ENCODE measurements at places on chromosomes 6 and 20.

GRCh38 chr6:48111143-48111506 lies at the start of gene PTCHD4:
TSS of gene PTCHD4 (minus strand) at chr6:48111197. CDS start at chr6:48068957, 42,240 bp downstream.
- no peak for DNase-seq

DNA sequence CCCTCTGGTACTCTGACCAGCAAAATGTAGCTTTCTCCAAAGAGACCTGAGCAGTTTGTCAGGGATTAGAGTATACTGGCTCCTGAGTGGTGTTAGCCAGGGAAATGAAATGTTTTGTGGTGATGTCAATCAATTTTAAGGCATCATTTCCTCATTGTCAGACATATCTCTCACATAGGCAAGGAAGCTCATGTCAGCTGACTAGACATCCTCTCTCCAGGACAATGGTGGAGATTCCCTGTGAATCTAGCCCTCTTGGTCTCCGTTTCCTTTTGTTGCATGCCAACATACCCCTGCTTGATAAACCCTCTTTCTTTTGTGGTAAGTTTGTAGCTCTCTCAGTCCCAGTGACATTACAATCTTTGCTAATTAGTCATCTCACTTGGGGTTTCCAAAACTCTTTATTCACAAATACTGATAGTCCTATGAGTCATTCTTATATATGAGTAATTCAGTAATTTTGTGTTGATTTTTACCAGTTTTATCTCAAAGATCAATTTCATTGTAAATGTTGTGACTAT lies 135.6 kb upstream of the PTPRK start:
- no peak for DNase-seq

- no peak for DNase-seq
Measured at GRCh38 chr6:46078294-46078693, 51.5 kb upstream of the ENPP4 start.

- no peak for DNase-seq
Measured at GRCh38 chr20:1182106-1182505, 2.7 kb downstream of the TMEM74B start.

GRCh38 chr6:138052783-138053182 lies 54.4 kb downstream of the PERP start:
- DNase-seq: no peak

GRCh38 chr6:20707870-20708269 lies 173.6 kb downstream of the CDKAL1 start:
- DNase-seq: no peak

GRCh38 chr6:148465670-148466069 lies 123.0 kb downstream of the SASH1 start:
- no peak for DNase-seq

DNA sequence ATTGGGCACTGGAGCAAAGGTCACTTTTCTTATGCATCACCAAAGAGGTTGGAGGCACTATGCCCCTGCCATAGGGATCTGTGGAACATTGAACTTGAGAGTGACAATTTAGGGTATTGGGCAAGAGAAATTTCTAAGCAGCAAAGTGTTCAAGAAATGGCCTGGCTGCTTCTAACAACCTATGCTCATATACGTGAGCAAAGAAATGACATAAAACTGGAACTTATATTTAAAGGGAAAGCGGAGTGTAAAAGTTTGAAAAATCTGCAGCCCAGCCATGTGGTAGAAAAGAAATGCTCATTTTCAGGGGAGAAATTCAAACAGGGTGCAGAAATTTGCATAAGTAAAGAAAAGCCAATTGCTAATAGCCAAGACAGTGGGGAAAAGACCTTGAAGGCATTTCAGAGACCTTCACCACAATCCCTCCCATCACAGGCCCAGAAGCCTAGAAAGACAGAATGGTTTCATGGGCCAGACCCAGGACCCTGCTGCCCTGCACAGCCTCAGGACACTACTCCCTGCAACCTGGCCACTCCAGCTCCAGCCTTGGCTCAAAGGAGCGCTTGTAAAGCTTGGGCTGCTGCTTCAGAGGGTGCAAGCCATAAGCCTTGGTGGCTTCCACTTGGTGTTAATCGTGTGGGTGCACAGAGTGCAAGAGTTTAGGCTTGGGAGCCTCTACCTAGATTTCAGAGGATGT lies 24.4 kb downstream of the NCR2 start:
- DNase-seq: no peak

- no peak for DNase-seq
Measured at GRCh38 chr6:50362706-50363105, 313.0 kb upstream of the DEFB112 start.

DNA sequence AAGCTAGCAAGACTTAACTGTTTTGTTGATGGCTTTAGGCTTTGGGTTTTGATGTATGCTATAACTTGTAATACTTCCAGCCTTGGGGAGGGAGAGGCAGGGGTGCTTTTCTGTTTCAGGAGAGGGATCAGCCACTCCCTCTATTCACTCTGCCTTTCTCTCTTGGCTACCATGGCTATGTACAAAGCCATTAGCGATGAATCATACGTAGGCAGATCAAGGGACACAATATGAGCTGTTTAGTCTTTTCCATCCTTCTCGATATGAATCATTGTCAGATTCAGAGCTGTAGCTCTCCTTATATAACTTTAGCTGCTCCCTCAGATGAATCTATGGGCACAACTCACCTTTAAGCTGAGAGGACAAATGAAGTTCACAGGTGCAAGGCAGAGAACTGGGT lies 230.6 kb downstream of the TSHZ2 start:
- DNase-seq: no peak

DNA sequence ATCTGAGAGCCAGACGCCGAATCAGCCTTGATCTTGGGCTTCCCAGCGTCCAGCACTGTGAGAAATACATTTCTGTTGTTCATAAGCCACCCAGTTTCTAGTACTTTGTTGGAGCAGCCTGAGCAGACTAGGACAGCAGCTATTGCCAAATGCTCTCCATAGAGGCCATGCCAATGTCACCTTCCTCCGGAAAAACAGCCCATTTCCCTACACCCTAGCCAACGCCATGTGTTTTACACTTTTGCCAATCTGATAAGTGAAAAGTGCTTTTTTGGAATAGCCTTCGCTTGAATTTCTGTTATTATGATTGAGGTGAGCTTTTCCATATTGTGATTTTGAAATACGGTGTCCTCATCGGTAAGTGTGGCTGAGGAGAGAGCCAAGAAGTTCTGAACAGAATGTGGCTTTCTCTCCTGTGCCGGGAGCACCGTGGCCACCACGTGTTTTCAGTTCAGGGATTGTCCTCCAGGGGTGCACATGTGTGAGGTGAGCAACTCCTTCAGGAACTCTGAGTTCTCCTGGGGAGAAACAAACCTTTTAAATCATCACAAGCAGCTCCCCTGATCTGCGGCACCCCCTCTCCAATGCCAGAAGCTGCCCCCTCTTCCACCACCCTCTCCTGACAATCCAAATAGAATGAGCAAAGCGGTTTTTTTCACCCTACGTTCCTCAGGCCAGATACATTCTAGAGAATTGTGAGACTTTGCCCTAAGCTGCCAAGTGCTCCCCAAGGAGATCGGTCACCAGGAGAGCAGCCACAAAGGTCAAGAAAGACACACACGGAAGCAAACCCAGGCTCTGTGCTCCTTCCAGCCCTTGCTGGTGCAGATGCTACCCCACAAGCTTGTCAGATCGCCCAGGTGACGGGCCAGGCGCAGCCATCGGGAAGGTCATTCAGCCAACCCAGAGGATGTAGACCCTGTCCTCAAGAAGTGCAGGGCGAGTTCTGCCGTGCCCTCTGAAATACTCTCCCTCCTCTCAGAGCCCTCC lies 36.0 kb downstream of the TAF8 start:
- no peak for DNase-seq

DNA sequence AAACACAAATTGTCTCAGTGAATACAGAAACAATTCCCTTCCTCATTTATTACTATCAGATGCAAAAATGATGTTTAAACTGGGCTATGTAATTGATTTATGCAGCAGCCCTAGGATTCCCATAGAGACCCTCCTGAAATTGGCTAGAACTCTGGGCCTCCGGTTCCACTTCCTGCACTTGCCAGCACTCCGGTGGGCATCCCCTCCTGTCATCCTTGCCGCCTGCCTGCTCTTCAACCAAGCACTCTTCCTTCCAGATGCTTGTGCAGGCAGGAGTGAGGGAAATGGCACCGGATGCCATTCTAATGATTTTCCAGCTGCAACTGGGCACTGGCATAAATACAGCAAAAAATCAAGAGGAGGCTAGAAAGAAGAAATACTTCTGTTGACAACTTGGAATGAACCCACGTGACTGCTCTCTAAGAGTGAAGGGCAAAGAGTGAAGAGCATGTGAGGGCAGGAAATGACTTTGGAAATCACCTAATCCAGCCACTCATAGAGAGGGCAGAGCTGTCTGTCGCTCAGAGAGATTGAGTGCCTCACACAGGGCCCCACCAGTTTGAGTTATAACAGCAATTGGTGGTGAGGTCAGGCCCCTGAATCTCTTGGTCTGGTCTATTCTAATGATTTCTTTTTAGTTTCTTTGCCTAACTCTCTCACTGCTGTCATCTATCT lies 3.7 kb upstream of the NEDD9 start:
- DNase-seq: no peak

DNA sequence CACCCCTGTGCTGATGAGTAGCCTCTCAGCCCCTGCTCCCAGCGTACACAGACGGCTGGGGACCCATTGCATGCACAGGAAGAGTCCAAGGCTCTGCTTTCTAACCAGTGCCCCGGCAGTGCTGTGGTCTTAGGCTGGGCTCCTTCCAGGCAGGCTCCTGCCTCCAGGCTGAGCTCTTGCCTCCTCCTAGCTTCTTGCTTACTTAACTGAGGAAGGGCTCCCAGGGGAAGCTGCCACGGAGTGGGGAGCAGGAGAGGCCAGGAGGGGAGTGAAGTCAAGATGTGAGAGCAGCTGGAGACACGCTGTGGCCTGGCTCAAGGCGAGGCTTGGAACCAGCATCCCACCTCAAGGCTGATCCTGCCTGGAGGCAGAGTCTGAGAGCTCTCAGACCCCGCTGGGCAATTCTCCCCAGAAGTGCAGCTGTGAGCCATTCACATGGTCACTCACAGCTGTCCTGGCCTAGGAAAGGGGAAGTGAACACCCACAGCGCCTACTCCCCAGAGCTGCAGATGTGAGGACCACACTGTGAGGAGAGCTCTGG lies 141.0 kb downstream of the TBXT start:
- no peak for DNase-seq

GRCh38 chr20:40293740-40294139 lies 395.3 kb downstream of the MAFB start:
- DNase-seq: no peak

DNA sequence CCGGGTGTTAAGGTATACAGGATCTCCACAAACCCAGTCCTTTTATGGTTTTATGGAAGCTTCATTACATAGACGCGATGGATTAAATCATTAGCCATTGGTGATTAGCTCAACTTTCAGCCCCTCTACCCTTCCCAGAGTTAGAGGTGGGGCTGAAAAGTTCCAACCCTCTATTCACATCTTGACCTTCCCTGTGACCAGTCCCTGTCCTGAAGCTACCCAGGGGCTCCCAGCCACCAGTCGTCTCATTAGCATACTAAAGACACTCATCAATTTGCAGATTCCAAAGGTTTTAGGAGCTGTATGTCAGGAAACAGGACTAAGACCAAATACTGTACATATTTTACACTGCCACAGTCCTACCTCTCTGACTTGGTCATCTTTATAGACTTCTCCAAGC lies 21.0 kb downstream of the KHDC1L start:
- no peak for DNase-seq

GRCh38 chr6:168411130-168411529 lies 29.9 kb upstream of the SMOC2 start:
- no peak for DNase-seq

- no peak for DNase-seq
Measured at GRCh38 chr6:164243012-164243610, 828.6 kb downstream of the QKI start.

GRCh38 chr6:138031850-138032249 lies 75.4 kb downstream of the PERP start:
- no peak for DNase-seq

DNA sequence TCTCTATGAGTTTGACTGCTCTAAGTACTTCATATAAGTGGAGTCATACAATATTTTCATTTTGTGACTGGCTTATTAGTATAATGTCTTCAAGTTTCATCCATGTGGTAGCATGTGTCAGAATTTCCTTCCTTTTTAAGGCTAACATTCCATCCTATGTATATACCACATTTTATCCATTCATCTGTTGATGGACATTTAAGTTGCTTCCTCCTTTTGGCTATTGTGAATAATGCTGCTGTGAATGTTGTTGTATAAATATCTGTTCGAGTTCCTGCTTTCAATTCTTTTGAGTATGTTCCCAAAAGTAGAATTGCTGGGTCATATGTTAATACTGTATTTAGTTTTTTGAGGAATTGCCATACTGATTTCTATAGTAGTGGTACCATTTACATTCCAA lies 79.5 kb downstream of the PTPRA start:
- no peak for DNase-seq

DNA sequence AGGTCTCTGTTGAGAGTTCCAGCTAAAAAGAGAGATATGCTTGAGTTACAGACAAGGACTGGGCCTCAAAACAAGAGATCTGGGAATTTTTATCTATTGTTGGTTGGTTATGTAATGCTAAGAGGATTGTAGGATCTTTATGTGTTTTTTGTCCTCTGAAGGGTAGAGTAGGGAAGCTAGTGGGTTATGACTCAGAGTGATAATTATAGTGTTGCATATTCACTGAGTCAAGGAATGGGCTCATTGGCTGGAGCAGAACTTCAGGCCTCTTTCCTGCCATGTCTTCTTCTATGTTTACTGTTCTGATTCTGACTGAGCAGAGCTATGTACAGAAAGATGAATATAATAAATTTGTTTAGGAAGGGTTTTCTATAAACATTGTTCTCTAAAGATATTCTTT lies 66.1 kb upstream of the NOX3 start:
- DNase-seq: no peak

DNA sequence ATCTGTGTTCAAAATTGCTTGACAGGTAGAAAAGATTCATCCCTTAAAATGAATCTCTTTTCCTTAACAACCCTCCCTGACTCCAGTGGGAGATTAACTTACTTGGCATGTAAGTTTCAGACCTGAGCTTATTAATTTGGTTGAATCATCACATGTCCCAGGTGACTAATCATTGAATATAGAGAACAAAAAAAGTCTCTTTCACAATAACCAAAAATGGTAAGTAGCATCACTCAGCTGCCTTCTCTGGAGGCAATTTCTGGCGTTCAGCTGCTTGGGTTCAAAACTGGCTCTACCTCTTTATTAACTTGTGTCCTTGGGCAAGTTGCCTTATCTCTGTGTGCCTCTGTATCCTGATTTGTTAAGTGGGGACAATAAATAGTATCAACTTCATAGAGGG lies 2.9 kb downstream of the C6orf141 start:
- DNase-seq: no peak
